ENCODE measurements at places on chromosomes 13 and 19.

DNA sequence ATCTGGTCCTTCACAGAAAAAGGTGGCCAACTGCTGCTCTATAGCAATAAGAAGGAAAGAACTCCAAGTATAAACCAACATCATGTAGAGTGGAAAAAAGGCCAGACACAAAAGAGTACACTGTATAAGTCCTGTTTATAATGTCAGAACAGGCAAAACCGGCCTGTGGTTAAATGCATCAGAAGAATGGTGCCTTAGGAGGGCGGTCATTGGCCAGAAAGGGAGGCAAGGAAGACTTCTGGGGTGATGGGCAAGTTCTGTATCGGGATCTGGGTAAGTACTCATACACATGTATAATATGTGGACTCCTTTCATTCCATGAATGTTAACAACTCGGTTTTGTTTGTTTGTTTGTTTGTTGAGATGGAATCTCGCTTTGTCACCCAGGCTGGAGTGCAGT, 4.1 kb downstream of the ETHE1 start:
- no peak for DNase-seq

- DNase-seq: no peak
Measured at GRCh38 chr13:107124730-107125129, 556.8 kb upstream of the ARGLU1 start.

GRCh38 chr13:49840266-49840665, 47.8 kb upstream of the KPNA3 start:
- no peak for DNase-seq

DNA sequence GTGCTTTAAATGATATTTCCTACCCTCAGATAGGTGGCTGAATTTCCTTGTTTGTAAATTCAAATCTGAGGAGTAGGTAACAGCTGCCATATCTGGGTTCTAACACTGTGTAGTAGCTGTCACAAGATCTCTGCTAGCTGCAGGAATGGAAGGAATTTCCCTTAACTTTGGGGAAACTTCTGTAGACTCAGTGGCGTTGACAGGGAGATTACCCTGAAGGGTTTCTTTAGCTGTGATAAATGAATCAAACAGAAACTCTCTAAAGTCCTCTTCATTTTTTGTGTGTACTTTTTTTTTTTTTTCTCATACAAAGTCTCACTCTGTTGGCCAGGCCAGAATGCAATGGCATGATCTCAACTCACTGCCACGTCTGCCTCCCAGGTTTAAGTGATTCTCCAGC, 5.3 kb upstream of the EPSTI1 start:
- no peak for DNase-seq

GRCh38 chr19:4358709-4359626, 15.6 kb downstream of the MPND start:
- no peak for DNase-seq

DNA sequence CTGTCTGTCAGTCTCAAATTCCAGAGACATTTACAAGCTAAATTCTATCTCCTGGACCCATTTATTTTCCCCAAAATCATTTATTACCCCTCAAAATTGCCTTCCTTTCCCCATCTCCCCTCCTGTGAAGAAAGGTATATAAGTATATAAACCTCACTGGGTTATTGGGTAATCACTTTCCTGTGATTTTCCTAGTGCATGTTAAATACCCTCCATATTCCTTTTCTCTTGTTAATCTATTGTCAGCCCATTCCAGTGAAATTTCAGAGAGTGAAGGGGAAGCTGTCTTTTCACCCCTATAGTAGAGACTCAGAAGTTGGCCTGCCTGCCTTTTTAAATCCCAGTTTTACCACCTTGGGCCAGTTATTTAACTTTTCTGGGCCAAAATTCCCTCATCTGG, 9.9 kb downstream of the IFNL1 start:
- DNase-seq: no peak

DNA sequence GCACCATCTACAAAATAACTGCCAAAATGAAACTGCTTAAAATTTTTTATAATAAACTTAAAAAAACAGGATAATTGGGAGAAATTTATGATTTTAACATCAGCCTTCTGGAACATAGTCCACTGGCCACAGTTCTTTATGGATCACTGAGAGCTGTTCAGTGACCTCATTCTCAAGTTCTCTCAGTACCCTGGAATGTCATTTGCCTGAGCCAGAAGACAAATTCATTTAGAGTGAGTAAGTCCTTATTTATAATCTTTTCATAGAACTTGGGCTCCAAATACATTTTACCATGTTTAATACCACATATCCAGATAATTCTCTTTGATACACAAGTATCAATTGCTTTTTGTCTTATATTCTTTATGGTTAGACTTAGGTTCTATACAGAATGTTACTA, 87.6 kb downstream of the CAB39L start:
- DNase-seq: no peak

- DNase-seq: no peak
Measured at GRCh38 chr19:40982594-40983101, 8.4 kb upstream of the CYP2B6 start.

DNA sequence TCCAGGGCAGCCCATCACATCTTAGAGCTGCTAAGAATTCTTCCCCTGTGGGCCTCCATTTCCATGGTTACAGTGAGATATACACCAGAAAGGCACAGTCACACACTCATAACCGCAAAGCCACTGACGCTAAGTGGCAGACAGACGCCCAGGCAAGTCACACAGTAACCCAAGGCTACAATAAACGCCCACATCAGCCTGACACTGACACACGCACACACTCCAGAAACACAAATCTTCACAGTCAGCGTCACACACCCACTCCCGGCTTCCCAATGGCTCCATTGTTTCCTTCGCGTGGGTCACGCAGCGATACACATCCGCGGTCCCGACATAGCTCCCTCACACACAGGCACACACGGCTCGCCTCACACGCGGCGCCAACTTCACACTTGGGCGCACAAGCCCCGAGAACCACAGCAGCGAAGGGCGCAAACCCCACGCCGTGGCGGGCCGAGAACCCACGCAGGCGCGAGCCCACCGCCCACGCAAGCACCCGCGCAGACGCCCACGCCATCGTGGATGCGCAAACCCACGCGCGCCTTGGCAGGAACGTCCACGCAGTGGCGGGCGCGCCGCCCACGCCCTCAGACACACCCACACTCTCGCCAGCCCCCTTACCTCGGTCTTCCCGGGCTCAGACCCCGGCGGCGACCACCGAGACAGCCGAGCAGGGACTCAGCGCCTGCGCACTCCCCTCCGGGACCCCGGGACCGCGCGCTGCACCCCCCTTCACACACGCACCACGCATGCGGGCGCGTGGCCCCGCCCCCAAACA, at the start of gene ZNF667:
Gene ZNF667, minus strand, starts transcription at position 695 of the 778 bp plus-strand sequence. CDS start 14,975 bp downstream, outside the sequence.
- DNase-seq: peak; percentile 31

- DNase-seq: no peak
Measured at GRCh38 chr19:11499890-11500420, 5.7 kb downstream of the ZNF653 start.

GRCh38 chr19:49559928-49560327, 20.4 kb downstream of the NOSIP start:
- DNase-seq: no peak

DNA sequence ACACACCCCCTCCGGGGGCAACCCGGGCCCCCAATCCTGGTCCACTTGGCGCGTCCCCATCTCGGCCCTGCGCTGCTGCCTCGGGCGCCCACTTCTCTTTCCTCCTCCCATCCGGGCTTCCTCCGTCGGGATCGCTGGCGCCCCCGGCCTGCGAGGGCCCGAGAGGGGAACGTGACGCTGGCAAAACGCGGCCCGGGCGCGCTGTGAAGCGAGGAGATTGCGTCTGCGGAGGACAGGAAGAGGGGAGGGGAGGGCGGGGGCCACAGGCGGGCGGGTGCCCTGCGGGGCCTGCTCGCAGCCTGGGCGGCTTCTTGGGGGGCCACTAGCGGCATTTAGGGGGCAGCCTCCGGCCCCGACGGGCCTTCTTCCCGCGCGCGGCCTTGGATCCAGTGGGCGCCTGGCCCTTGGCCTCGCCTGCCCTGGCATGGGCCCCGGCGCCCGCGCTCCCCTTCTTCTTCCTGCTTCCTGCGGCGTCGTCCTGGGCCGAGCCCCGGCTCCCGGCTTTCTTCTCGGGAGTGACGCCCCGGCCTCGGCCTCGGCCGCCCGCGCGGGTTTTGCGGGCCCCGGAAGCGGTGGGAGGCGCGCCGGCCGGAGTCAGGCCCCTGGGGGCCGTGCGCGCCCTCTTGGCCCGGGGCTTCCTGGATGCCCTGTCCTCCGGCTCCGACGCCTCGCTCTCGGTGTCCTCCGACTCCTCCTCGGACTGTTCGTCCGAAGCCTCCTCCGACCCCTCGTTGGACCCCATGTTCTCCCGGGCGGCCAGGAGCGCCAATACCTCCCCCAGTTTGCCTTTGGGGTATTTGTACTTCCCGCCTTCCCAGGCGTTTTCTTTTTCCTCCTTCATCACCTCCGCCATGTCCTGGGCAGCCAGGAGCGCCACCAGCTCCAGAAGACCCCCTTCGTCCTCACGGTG, 2.2 kb downstream of the PNMA8B start:
- DNase-seq: no peak

DNA sequence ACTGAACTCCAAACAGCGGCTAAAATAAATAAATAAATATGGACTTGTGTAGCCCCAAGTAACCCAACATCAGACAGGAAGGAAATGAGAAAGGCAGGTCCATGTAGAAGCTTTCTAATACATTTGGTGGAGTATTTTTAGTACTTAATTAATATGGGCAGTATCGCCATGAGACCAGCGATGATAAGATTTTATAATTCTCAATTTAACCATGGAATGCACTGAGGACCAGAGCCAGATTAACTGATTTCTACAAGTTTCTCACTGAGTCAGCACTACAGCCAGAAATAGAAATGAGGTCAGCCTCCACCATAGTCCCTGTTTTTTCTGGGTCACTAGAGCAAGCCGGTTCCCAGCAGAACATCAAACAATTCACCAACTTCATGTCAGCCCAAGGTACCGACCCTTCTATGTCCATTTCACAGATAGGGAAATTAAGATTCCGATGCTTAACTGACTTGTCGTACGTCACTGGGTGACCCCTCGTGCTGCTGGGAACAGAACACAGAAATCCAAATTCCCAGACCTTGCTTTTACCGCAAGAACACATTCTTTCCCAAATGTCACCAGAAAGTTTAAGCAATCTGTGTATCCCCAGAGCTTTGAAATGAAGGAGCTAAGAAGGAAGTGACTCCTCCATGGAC, 90.4 kb downstream of the COL4A1 start:
- DNase-seq: no peak

DNA sequence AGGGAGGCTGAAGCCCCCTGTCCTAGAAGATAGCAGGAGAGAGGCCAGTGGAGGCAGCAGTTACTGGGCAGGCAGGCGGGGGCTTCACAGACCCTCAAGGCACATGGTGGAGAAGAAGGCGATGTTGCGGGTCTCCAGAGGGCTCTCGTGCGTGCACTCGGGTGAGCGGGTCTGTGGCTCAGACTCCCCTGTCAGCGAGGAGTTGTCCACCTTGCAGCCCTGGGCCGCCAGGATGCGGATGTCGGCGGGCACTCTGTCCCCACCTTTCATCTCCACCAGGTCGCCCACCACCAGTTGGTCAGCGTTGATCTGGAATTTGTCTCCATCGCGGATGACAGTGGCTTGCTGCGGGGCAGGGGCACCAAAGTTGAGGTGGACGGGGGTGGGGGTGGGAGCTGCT, 3.2 kb downstream of the ATP4A start:
- DNase-seq: no peak

GRCh38 chr19:35628264-35628564, 622 bp upstream of the RBM42 start:
- no peak for DNase-seq

DNA sequence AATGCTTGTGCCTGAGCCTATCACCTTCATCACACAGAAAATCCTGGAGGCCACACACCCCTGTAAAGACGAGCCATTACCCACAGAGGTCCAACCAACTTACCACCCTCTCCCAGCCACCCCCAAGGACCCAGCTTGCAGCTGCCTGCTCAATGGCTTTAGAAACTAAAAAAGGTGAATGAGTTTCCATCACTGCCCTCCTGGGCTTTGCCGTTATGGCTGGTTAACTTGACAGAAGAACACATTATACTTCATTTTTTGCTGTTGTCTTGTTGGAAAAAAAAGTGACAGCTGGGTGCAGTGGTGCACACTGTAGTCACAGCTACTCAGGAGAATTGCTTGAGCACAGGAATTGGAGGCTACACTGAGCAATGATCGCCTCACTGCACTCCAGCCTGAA, 17.4 kb upstream of the FEM1A start:
- DNase-seq: no peak

- no peak for DNase-seq
Measured at GRCh38 chr19:35514282-35514809, 897 bp upstream of the DMKN start.

- DNase-seq: no peak
Measured at GRCh38 chr19:3302755-3303154, 63.6 kb upstream of the NFIC start.

DNA sequence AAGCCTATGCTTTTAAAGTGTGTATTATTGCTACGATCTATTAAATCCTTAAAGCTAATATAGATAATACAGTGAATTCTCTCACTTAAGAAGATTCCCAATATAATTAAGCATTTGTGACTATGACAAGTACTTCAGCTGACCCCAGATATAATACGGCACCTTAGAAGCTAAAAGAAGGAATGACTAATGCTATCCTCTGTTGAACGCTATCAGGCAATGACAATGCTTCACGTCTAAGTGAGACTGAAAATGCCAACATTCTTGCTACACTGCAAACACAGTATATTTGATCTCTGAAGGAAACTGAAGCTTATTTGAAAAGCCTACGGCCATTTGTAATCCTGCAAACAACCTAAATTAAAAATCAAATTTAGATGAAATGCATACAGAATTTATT, 19.7 kb downstream of the VWA8 start:
- no peak for DNase-seq

GRCh38 chr19:13962699-13963602, 10.6 kb downstream of the DCAF15 start:
- no peak for DNase-seq

- DNase-seq: no peak
Measured at GRCh38 chr19:2246801-2247361, 2.2 kb upstream of the AMH start.

DNA sequence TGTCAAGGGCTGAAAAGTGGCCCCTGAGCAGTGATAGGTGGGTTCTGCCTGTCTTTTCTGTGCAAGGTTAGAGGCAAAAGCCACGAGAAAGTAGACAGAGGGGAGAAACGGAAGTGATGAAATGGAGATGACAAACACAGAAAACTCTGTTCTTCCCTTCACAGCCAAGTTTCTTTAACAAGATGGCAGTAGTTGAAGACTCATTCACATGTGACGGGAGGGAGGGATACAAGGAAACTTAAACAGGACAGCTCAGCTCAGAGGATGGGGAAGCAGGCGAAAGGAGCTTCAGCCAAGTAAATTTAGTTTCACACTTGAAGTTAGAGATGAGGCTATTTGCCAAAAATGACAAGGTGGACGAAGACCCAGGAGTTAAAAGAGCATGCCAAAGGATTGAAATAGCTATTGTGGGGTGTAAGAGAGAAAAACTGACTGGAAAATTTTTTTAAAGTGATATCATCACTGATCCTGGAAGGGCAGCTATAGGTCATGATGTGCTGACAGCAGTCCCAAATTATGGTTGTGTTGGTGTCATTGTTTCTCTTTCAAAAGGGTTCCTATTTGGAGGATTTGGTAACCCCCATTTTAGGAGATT, 347.9 kb downstream of the EFNB2 start:
- no peak for DNase-seq

Data from activated T-cell treated with anti-CD3 and anti-CD28 coated beads, Interleukin-2, amount 50 U/mL, for 48 hours (primary cell).